KBM-7 (cell line): ENCODE measurements at places on chromosomes 7 and 10.

GRCh38 chr10:3766046-3766756 lies 18.8 kb downstream of the KLF6 start:
- no peak for DNase-seq

DNA sequence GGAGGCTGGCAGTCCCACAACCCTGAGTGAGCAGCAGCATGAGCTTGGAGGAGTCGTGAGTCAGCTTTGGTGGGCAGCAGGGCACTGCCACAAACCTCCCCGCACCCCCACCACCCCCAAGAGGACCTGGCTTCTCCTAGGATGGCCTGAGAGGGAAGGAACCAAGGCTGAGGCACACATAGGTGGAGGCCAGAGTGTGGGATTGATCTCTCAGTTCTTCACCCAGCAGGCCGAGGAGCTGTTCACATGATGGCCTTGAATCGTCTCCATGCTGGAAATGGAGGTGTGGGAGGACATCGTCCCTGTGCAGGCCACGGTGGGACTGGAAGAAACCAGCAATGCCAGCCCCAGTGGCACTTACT lies 17.4 kb upstream of the GDF10 start:
- DNase-seq: no peak

DNA sequence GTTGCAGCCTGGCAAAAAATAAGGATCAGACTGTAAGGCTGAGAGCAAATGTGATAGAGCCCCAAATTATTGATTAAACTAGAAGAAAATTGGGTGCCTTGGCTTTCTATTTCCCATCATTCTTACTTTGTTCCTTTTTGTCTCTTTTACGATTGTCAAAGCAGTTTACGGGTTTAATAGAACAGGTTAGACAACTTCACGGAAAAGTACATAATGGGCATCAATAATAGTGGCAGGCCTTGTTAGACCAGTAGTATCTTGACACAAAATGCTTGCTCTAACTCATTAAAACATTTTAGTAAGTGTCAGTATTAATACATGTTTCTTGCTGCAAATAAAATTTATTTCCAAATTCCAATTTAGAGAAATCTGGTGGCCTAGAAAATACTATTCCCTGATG lies 14.5 kb upstream of the GGCT start:
- DNase-seq: no peak

DNA sequence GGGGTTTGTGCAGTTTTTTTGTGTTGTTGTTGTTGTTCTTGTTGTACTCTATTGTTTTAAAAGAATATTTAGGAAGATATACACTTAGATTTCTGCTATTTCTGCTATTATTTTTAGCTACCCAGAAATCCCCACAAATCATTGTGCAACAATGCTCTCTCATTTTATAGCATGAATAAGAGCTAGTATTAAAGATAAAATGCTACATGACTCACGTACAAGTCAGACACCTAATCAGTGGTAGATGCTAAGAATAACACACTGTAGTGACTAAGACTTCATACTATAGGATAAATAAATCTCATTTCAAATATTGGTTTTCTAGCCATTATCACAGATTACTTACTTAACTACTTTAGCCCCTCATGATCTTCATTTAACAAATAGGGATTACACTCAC lies 920.5 kb downstream of the KCNMA1 start:
- no peak for DNase-seq

DNA sequence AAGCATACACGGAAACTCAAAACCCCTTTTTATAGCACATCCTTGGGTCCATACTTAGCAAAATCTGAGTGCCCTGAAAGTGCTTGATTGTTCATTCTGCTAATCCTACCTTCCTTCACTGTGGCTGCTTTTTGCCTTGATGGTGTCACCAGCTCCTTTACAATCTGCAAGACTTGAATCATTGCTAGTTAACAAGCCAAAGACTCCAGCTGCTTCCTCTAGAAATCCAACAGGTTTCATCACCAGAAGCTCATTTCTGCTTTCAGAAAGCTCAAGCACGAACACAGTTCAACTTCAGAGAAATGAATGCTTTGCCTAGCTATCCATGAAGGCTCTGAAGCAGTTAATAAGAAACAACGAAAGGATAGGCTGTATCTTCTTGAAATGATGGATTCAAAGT lies 38.0 kb downstream of the USP6NL start:
- peak; percentile 71 for DNase-seq

GRCh38 chr7:130921391-130922180 lies 187.6 kb upstream of the KLF14 start:
- DNase-seq: no peak
